ENCODE measurements at places on chromosomes 5 and 9.

DNA sequence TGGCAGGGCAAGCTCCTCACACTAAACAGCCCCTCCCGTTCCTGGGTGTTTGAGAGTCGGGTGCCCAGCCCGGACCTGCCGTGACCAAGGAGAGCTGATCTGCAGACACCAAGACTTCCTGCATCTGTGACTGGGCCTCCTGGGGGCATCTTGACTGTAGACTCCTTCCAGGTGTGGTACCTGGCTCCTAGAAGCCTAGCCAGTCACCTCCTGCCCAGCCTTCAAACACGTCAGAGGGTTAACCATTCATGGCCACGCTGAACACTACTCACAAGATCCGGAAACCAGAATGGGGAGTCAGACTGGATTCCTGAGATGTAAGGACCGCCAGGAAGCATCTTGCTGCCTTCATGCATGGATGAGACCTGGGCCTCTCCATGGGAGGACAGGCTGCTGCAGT lies 3.7 kb upstream of the LCN2 start:
- no peak for DNase-seq

- DNase-seq, result no peak
Measured at GRCh38 chr5:14444161-14444560, 137.4 kb upstream of the OTULINL start.

DNA sequence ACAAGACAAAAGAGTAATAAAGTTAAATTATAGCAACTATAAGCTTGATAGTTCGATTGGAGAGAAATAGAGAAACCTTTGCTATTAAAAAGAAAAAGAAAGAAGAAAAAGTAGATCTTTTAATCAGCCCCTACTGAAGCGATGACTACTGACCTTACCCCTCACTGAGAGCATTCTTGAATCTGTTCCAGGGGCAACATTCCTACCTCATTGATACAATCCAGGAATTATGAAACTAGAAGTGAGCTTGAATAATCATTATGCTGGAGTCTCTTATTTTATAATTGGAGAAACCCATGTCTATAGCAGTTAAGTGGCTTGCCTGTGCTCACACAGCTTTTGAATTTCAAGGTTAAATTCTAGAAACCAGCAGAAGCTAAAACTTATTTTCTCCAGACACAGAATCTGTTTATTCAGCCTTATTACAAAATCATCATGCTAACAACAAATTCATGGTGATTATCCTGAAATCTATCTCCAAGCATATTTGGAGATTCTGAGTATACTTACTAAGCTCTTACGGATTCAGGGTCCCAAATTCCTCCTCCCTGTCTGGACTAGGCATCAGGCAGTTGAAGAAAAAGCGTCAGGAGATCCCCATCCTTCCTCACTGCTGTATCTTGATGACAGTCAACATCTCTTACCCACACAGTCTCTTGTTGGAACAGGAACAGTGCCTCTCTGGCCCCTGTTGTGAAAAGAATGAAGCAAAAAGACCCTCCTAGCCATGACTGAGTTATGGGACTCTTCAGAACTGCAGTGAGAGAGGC lies 547.6 kb upstream of the WWC1 start:
- DNase-seq, result no peak

DNA sequence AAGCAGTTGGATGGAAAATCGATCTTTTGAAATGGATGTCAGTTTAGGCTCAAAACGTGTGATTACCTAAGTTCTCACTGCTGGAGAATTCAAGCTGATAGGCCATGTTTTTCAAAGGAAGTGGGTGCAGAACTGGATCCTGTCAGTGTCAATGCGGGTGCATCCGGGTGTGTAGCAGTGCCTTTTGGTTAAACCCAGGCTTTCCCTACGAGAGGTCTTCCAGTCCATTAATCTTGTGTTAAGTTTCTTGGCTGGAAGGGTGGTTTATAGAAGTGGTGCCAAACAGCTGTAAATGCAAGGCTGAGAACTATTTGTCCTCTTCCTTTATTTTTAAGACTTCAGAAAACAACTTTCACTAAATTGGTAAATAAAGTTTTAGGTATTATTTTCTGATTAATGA lies 71.9 kb downstream of the DAPK1 start:
- DNase-seq, result no peak

GRCh38 chr9:31255211-31255610 lies 1129.2 kb upstream of the ACO1 start:
- no peak for DNase-seq

- DNase-seq, result no peak
Measured at GRCh38 chr9:115144706-115145105, 26.7 kb upstream of the TNC start.

GRCh38 chr9:38286357-38286756 lies 106.1 kb upstream of the ALDH1B1 start:
- no peak for DNase-seq

DNA sequence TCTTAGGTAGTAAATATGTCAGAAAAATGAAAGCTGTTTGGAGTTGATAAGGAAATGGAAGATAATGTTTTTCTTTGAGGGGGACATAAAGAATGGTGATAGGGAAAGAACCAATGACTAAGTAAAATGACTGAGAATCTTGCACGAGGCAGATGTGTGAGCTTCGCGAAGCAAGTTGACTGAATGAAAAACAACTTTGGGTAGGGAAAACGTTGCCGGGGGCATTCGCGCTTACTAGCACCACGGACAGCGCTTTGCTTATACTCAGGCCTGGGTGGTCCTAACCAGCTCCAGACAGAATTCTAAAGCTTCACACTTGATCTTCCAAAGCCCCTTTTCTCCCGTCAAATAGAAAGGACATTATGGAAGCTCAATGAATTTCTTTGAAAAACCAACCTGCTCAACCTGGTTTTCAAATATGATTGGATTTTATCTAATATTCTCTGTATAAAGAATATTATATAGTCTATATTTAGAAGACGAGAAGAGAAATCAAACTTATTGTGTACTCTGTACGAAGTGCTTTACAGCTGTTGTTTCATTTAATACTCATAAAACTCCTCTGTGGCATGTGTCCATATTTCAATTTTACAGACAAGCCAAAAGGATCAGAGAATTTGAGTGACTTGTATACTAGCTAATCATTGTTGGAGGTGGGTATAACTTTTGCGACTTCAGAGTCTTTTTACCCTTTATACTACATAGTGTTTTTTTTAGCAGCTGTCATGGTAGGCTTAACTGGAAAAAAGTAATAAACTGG lies 1.9 kb upstream of the CDKN2B start:
- DNase-seq, result no peak

DNA sequence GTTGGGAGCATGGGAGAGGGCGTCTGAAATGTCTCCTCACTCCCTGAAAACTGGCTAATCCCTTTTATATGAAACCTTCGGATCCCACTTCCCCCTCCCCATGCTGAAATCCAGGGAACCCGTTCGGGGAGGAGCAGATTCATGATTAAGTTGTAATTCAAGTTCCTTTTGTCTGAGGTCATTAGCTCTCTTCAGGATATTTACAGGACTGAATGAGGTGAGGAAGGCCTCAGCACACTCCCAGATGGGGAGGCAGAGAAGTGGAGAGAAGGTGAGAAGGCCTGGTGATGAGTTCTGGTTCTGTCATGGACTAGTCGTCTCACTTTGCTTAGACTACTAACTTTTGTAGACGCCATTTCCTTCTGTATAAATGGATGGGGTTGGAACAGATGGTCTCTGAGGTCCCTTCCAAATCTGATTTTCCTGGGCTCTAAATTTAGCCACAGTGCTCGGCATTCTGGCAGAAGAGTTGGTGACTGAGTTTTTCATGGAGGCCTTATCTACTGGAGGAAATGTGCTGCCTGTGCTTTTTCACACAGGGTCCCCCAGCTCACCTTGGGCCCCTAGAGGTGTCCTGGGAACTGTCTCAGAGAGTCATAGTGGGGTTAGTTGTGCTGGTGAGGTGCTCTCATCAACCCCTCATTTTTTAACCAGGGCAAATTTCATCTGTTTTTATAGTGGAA lies 62.3 kb downstream of the PRDM6 start:
- no peak for DNase-seq

DNA sequence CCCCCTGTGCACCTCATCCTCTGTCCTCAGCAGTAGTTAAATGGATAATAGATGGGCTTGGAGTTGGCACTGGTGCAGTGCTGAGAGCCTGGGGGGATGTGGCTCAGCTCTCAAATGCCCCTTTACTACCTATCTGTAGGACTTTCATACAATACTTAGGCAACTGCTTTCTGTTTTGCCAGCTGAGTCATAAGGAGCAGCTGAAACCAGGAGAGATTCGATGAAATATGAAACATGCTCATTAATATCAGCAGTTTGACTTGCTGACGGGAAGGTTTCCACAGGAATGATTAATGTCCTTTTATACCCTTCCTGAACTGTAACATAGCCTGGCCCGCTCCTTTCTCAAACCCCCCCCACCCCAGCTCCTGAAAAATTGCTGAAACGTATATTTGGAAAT lies 142.6 kb downstream of the SAXO1 start:
- no peak for DNase-seq

GRCh38 chr9:37424204-37424685 lies 1.7 kb downstream of the GRHPR start:
- no peak for DNase-seq

GRCh38 chr9:19288081-19288480 lies 57.6 kb downstream of the DENND4C start:
- DNase-seq, result no peak

DNA sequence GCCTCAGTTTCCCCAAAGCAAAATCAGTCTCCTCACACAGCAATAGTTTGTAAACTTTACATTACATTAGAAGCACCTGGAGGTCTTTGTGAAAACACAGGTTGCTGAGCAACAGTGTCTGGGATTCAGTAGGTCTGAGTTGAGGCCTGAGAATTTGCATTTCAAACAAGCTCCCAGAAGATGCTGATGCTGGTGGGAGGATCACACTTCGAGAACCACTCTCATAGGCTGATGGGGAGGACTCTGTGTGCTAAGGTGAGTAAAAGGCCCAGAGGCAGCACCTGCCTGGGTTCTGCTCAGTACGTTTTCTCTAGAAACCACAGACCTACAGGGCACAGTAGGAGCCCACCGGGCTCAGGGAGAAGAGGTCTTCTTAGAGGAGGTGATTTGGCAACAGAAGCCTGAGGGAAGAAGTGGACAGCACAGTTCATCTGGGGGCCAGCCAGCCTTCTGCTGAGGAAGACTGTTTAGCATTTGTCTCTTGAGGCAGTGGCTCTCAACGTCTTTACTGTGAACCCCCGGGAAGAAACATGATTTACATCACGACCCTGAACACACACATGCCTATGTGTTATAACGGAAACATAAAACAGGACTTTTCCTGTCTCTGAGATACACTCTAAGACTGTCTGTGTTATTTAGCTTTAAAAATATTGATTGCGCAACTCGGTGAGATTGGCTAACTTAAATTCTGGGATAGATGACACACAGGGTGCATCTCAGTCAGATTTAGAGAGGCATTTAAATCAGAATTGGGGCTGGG lies 24.8 kb upstream of the DENND1A start:
- DNase-seq, result no peak

GRCh38 chr5:99061711-99062110 lies 132.9 kb upstream of the CHD1 start:
- DNase-seq, result no peak

DNA sequence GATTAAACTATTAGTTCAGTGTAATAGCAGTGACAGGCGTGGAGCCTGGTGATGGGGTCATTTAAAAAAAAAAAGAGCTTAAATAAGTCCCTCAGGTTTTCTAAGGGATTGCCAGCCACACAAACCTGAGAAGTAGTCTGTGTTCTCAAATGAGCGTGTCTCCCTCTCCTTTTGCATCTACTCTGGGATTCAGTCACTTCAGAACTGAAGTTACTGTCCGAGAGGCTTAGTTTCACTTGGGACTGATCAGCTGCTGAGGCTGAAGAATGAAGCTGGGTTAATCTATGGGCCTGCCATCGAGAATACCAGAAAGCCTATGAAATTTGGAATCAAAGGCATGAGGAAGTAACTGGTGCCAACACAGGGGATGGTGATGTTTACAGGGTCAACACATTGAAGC lies 310.1 kb downstream of the ADAMTS6 start:
- DNase-seq, result no peak

DNA sequence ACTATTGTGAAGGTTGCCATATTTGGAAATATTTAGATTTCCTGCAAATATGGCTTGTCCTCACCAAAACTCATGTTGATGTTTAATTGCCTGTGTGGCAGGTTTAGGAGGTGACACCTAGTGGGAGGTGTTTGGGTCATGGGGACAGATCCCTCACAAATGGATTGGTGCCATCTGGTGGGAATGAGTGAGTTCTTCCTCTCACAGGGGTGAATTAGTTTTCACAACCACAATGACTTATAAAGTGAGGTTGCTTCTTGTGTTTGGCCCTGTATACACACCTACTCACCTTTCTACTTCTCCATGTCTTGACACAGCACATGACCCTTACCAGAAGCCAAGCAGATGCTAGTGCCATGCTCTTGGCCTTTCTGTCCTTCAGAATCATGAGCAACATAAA lies 41.1 kb downstream of the ISOC1 start:
- no peak for DNase-seq

- no peak for DNase-seq
Measured at GRCh38 chr5:172901012-172901780, 58.0 kb upstream of the RPL26L1 start.

GRCh38 chr5:67542479-67542878 lies 345.9 kb upstream of the CD180 start:
- no peak for DNase-seq

- DNase-seq, result no peak
Measured at GRCh38 chr5:112186401-112186990, 232.6 kb downstream of the EPB41L4A start.

DNA sequence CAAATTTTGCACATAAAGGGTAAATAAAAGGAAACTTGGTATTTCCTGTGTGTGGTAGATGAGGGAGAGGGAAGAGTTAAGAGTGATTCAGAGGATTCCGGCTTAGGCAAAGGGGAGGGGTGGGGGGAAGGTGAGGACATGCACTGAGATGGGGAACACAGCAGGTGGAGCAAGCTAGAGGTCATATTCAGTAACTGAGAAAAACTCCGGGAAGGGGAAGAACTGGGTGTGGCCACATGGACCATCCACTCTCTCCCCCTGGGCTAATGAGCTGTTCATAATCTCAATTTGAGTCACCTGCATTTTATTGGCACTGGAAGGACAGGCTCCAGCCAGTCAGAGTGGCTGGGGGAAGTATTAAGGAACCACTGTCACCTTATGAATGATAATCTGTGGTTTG lies 45.1 kb upstream of the UGCG start:
- DNase-seq, result no peak

DNA sequence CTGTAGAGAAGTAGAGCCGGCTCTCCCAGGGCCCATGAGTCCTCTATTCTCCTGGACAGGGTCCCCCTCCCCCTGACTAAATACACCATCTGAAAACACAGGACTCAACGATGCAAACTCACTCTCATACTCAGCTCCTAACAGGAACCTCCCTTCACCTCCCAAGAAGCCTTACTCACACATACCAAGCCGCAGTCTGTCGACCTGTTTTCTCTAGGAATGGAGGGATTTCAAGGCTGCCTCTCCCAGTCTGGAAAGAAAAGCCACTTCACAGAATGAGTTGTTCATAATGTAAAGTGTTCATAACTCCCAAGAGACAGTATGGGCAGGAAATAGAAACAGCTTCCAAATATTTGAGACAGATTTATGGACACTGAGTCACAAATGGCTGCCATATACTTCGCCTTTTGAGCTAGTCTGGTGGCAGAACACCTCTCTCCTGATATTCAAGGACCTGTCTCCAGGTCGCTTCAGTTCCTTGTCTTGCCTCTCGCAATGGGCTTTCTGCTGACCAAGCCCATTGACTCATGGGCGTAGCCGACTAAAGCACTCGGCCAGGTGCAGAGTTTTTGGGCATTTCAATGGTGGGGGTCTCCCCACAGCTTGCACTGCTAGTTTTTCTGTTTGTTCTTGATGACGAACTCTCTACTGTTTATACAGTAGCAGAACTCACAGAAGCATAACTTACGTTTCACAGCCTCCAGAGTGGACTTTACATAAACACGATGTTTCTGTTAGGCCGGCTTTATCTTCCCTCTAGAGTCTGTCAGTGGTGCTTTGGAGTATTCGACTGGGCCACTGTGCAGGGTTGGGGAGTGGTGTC lies 25.0 kb upstream of the IL17B start:
- no peak for DNase-seq

- no peak for DNase-seq
Measured at GRCh38 chr5:139903795-139904565, 108.4 kb downstream of the PSD2 start.
